ENCODE measurements at places on chromosomes 1 and 21. TPM values are rescaled to one million over a fixed set of nuclear protein-coding genes. Genes with fewer than 3 reads are reported as not detected.

- DNase-seq = no peak
Measured at GRCh38 chr1:217535601-217536377, 95.1 kb downstream of the GPATCH2 start.

DNA sequence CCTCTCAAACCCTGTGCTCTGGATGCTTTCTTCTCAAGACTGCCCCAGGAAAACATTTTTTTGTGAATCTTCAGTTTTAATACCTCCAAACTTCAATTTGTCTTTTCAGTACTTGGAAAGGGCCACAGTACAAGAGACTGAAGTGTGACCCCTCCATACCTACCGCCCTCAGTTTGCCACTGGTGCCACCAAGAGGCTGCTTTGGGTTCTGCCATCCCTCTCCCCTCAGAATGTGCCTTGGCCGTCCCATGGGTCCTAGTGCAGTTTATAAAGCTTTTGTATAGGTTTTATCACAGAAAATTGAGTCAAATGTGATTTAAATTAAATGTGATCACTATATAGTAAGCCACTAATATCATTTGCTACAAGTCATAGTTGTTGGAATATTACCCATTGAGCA is 60.8 kb upstream of the PGD start:
- no peak for DNase-seq

HNRNPCL2 gene
- not detected for polyA plus RNA-seq

CAPN9 gene
- polyA plus RNA-seq = 0.24 TPM

FAAH gene
- polyA plus RNA-seq = 0.06 TPM

Data from AG04450 (cell line).